ENCODE measurements at places on chromosomes 1 and 21. TPM values are rescaled to one million over a fixed set of nuclear protein-coding genes. Genes with fewer than 3 reads are reported as not detected.

DNA sequence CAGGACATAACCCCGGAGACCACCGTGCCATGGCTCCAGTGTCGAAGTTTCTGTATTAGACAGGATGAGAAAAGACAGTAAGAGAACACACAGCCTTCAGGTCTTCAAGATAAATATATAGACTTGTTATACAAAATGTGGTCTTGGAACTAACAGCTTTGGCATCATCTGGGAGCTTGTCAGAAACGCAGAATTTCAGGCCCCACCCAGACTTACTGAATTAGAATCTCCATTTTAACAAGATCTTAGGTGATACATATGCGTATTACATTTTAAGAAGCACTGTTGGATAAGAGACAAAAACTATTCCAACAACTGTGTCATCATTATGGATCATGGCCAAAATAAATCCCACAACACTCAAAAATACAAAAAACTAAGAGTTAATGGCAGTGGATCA, 239.3 kb downstream of the ASTN1 start:
- DNase-seq, result no peak

GRCh38 chr1:2135941-2136340, 58.6 kb downstream of the FAAP20 start:
- no peak for DNase-seq

DNA sequence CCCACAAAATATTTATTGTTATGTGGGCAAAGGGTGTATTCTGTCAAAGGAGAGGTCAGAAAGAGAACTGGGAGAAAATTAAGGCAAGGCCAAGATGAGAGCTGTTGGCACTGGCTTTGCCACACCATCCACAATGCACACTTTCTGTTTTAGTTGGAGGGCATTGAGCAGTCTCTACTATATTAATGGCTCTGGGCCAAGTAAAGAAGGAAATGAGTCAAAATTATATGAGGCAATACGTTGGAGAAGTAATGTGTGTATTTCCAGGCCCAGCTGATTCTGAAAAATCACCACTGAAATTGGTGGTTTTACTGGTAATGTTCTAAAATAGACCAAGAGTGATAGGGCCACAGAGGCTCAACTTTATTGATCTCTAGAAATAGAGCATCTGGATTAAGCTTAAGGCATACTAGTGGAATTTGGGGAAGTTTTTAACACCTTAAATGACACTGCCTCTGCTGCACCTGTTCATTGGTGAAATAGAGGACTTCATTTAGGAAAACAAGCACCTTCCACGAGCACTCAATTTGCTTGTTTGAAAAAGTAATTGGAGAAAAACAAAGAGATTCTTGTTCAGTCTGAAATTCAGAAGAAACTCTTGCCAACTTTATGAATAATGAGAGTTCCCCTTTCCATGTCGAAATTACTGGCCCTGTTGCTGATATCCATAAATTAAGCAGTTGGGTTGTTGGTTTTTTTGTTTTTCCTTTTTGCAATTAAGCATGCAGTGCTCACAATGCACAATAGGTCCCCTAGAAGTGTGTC, 424.9 kb downstream of the ADGRL2 start:
- DNase-seq, result no peak

GRCh38 chr1:109687641-109688499, at the start of gene GSTM1:
GSTM1 (plus strand) TSS chr1:109687817; CDS start chr1:109687874, 57 bp downstream.
- DNase-seq, result no peak

GRCh38 chr1:88537787-88538186, 146.3 kb upstream of the PKN2 start:
- DNase-seq, result no peak

DNA sequence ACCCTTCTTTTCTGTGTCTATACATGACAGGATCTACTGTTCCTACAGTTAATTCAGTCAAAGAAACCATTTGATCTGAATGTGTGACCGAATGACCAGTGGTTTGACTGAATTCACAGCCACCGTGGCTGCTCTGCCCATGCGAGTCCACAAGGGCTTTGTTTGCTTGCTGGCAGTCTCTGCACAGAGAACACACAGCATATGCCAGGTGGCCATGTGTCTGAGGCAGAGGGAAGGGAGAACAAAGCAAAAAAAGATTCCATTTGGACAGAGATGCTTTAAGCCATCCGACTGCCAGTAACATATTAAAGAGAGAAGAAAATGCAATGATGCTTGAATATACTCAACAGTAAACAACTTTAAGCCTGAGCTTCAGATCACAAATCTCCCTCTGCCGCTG, 737.8 kb upstream of the CXADR start:
- no peak for DNase-seq

- no peak for DNase-seq
These were observed 27.3 kb downstream of the F3 start for GRCh38 chr1:94514095-94514727.

DNA sequence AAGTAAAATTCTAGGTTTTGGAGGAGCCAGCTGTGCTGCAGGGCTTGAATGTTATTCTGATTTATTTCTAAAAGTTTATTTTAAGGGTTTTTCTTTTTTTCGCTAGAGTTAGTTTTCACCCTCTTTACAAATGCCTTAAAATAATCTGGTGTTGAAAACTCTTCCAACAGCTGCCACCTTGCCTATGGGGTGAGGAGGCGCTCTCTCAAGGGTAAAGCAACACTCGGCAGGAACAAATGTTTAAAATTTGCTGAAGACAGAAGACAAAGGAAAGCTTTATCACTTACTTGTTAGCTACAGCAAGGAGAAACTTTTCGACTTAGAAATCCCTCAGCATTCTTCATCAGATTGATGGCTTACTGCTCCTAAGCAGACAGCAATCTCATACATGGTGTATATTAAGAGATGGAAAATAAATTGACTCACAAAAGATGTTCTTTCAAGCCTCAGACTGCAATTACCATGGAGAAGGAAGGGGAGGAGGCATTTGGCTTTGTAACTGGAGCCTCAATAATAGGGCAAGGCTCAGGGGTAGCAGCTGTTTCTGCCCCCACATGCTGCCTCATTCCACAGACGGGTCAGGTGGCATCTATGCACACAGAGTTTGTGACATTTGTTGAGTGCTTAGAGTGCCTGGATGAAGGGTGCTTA, 79.8 kb upstream of the RALGPS2 start:
- no peak for DNase-seq

GRCh38 chr1:184387069-184387475, 243 bp downstream of the C1orf21 start:
- no peak for DNase-seq

GRCh38 chr1:234541286-234541975, 62.5 kb upstream of the TARBP1 start:
- DNase-seq, result no peak

DNA sequence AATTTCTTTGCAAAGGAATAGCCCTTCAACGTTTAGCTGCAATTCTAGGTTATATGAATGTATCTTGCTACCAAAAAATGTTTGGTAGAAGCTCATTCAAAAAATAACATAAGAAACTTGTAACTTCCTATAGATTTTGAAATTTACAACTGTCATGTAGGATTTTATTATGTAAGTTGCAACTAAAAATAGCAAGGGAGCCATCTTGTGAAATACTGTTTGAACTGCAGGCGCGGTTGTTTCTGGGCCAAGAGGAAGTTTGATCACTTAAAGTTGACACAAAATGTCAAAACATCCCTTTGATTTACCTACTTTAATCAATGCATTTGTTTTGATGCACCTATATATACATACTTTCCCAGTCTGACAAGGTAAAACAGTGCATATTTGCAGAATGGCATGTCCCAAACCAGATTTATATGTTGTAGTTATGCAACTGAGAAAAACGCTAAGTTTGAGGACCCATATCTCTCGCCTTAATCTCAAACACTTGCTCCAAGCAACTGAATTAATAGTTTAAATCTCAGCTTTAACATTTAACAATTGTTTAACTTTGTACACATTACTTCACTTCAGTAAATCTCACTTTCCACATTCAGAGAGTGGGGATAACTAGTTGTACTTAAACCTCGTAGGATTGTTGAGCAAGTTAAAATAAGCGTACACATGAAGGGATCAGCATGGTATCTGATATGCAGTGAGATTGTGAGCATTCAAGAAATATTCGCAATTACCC, 63.9 kb downstream of the KCNK2 start:
- DNase-seq, result no peak

DNA sequence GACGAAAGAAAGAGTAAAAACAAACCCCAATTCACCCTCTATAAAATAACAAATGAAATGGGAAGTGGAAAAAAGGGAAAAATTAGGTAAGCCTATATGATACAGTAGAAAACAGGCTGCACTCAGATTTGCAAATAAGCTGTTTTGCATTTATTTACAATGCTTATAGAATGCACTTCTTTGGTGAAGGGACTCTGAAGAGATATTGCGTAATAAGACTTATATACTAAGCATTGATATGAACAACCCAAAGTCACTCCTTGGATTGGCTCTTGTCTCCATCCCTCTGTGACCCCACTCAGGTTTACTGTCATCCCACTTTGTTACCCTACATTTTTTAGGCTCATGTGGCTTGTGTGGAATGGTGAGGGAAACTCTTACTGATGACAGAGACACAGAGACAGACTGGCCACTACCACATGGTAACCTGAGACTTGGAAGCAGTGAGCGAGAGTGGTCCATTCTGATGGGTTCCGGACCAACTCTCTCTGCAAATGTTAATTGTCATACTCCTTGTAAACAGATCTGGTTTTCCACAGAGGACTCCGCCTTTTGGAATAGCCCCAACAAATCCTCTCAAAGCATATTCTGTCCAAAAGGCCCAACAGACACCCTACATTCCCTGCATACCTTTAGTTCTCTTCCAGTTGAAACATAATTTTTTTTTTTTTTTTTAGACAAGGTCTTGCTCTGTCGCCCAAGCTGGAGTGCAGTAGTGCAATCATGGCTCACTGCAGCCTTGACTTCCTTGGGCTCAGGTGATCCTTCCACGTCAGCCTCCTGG, 11.0 kb downstream of the GSTM5 start:
- DNase-seq, result no peak

DNA sequence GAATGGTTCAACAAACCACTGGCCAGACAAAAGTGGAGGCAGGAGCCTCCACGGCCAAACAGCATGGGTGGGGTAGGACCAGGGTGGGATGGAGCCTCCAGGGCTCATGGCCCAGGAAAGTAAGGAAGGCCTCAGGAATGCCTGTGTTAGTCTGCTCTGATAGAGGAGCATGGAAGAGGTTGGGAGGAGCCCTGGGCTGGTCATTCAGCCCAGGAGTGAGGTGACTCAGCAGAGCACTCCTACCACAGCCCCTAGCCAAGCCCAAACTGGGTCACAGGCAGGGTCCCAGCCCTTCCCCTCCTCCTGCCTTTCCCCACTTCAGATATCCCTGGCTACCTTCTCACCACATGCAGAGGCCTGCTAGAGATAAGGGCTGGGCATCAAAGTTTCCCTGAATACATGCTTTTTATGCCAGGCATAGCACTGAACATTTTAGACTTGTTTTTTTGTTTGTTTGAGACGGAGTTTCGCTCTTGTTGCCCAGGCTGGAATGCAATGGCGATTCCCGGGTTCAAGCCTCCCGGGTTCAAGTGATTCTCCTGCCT, 3.1 kb upstream of the SHISA4 start:
- no peak for DNase-seq

- no peak for DNase-seq
These were observed 430 bp downstream of the BTG2 start for GRCh38 chr1:203305809-203306088.

DNA sequence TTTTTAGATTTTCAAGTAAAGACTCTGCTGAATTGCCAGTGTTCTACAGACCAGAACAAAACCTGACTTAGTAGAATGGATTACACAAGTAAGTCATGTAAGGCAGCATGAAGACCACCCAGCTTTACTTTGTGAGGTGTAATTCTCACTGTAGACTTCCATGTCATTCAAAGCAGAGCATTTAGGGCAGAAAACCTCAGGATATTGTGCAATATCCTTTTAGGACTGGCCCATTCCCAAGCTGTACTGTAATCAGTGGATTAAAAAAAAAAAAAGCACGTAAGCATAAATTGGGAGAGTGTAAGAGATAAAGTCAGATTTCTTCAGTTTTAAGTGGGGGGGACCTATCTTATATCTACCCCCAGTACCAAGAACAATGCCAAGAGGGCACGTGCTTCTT, 380.5 kb upstream of the PRMT6 start:
- DNase-seq, result no peak

DNA sequence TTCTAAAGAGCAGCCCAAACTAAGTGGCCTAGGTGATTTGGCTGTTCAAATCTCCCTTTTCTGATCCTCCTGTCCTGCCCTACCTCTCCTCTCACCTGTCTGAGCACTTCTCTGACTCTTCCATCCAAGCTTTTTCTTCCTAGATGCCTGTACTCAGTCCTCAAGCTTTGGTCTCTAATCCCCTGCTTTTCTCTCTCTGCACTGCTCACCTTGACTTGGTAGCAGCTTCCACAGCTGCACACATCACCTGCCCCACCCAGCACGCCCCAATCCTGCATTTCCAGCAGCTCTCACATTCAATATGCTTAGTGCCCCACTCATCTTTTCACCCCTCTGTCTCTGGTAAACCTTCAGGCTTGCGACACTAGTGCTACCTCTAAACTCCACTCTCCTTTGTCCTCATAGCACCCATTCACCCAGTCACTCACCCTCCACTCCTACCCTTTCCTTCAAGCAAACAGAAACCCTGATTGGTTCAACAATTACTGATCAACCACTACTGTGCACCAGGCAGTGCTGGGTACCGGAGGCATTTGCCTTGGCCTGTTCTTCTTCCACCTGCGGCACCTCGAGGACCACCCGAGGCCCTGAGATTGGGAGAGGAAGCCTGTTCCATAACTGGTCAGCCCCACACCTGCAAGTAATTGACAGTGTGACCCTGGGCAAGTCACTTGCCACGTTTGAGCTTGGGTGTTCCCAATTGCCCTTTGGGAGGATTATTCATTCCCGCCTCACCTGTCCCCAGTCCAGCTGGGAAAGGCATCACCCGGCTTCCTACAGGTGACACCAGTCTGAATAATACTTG, 136.1 kb upstream of the EDN2 start:
- DNase-seq, result no peak

DNA sequence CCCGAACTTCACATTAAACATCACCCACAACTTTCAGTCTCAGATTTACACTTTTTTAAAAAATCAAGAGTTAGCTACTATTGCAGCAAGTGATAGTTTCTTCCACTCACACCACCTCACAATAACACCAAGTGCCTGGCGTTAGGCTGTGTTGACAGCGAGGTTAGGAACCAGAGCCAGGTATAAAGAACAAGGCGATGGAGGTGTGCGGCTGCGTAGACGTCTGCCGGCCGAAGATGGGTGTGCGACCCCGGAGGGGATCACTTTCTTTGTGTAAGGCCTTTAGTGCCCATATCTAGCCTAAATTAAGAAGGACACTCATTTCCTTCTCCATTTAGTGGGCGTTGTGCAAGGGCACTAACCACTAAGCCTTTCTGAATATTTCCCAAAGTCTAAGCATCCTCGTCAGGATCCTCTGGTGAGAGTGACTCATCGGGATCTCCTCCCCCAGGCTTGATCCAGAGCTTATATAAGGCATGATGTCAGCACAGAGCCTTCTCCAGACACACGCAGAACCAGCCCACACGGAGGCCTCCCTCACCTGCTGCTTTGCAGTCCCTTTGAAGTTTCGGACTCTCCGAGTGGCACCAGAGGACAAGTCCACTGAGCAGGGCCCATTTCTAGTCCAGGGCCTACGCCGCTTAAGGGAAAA, 11.8 kb downstream of the NHLH2 start:
- DNase-seq, result no peak

The MPL gene
- 0.40 TPM for total RNA-seq

The BSND gene
- total RNA-seq, result not detected

The HTR6 gene
- not detected for total RNA-seq

The SERTAD4 gene
- 4.1 TPM for total RNA-seq

The RAB7B gene
- total RNA-seq, result 1.6 TPM

The S100A9 gene
- 87.0 TPM for total RNA-seq

The RLF gene
- total RNA-seq, result 13.4 TPM

Data from left ventricle myocardium superior (tissue), 1 donor.